ENCODE measurements at places on chromosomes 11 and 22.
A peak's percentile ranks its signal among the peaks of the same experiment; 100 is the strongest.

- DNase-seq, result no peak
These were observed 146.5 kb downstream of the MYO18B start for GRCh38 chr22:25888399-25889054.

DNA sequence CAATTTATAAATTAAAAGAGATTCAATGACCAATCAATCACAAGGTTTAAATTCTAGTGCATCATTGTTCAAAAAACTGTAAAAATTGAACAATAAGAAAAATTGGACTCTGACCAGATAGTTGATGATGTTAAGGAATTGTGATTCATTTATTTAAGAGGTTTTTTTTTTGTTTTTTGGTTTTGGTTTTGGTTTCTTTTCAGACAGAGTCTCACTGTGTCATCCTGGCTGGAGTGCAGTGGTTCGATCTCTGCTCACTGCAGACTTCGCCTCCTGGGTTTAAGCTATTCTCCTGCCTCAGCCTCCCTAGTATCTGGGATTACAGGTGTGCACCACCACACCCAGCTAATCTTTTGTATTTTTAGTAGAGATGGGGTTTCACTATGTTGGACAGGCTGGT, 17.1 kb upstream of the EIF3M start:
- no peak for DNase-seq

DNA sequence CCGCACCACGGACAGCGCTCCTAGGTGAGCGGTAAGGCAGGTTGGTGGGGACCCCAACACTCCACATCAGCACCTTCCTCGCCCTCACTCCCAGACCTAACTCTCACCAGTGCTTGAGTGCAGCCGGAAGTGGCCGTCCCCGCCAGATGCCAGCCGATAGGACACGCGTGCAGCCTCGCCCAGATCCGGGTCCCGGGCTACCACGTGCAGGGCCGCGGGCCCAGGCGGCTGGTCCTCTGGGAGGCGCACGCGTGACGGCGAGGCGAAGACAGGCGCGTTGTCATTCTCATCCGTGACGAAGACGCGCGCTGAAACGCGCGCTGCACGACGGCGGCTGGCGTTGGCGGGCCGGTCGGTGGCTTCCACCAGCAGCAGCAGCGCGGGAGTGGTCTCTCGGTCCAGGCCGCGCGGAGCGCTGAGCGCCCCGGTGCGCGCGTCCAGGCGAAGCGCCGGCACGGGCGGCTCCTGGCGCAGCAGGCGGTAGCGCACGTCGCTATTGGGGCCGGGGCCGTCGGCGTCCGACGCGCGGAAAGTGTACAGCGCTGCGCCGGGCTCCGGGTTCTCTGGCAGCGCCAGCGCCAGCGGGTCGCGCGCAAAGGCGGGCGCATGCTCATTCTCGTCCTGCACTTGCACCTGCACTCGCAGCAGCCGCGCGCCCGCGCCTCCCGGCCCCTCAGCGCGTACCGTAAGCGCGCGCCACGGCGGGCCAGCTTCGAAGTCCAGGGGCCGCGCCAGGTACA, 10.8 kb upstream of the TPP1 start:
- peak; percentile 51 for DNase-seq

GRCh38 chr22:28969401-28970168, 86.2 kb downstream of the ZNRF3 start:
- DNase-seq, result no peak

DNA sequence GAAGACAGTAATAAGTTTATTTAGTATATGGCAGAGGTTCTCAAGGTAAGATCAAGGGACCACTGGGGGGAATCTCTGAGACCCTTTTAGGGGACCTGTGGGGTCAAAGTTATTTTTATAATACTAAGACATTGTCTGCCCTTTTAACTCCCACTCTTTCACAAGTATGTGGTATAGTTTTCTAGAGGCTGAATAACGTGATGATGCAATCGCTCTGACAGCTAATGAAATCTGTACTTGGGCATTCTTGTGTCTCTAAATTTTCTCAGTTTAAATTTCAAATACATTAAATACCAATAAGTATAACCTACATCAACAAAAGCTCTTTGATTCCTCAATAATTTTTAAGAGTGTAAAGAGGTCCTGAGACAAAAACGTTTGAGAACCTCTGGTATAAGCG, 147.9 kb downstream of the ATG16L2 start:
- no peak for DNase-seq
